ENCODE measurements at places on chromosomes 7 and 10. TPM values are rescaled to one million over a fixed set of nuclear protein-coding genes. Genes with fewer than 3 reads are reported as not detected.

GRCh38 chr10:113069595-113069994, 119.5 kb downstream of the TCF7L2 start:
- DNase-seq: no peak

PIK3CG gene
- not detected for total RNA-seq

DNA sequence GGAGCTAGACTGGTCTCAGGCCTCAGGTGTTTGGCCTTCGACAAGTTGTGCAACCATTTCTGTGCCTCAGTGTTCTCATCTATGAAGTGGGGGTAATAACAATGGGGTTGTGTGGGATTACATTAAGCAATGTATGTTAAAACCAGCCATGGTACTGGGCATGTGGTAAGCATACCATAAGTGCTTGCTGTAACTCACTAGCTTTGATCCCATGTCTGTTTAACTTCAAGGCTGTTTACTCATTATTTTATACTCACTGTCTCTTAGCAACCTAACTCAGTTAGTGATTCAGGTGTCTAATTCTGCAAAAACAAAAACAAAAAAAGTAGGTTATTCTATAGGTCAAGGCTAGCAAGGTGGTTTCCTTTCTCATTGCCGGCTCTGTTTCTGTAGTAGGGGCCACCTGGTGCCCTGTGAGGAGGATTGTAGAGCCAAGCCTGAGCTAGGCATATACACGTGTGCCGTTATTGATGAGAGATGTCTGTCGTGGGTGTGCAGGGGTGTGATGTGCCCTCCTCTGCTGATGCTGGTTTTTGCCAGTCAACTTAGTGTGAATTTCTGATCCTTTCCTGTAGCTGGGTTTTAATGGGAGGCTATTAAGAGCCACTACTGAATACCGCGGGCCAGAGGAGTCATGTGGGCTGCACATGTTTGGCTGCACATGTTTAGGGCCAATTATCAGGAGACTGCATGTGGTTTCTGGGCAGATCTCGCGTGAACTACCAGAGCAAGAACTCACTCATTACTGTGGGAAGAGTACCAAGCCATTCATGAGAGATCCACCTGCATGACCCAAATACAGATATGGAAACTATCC, 56.2 kb downstream of the EEPD1 start:
- DNase-seq: no peak

GRCh38 chr7:111459757-111460280, 102.5 kb downstream of the IMMP2L start:
- no peak for DNase-seq

BTBD16 gene
- total RNA-seq: not detected

Data from progenitor cell of endocrine pancreas (in vitro differentiated cells).